Kidney (tissue), 22 donors: ENCODE measurements at places on chromosomes 6 and 20.
A peak's percentile ranks its signal among the peaks of the same experiment; 100 is the strongest.

- DNase-seq, result no peak
Observed at GRCh38 chr6:165742047-165742446, 79.0 kb upstream of the PDE10A start.

- no peak for DNase-seq
Observed at GRCh38 chr6:166364456-166364855, 18.3 kb downstream of the MPC1 start.

- peak; percentile 78 for DNase-seq
Observed at GRCh38 chr6:26187981-26188635, 100.9 kb downstream of the HFE start.

GRCh38 chr20:34089655-34090345, 22.2 kb downstream of the EIF2S2 start:
- no peak for DNase-seq

DNA sequence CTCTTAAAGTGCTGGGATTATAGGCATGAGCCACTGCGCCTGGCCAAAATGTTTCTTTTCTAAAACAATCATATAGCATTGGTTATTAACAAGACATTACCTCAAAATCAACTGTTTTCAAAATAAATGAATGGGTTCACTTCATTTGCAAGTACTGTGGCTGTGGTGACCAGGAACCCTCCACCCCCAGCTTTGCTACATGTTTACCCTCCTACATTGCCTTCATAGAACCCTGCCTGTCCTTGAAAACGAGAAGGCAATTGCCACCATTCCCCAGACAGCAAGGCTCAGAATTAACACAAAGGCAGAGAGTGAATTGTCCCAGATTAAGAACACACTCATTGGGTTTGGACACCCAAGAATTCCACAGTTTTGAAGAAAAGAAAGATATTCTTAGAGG, 116.6 kb upstream of the LGSN start:
- no peak for DNase-seq

- no peak for DNase-seq
Observed at GRCh38 chr20:44360221-44360620, 4.7 kb downstream of the HNF4A start.

DNA sequence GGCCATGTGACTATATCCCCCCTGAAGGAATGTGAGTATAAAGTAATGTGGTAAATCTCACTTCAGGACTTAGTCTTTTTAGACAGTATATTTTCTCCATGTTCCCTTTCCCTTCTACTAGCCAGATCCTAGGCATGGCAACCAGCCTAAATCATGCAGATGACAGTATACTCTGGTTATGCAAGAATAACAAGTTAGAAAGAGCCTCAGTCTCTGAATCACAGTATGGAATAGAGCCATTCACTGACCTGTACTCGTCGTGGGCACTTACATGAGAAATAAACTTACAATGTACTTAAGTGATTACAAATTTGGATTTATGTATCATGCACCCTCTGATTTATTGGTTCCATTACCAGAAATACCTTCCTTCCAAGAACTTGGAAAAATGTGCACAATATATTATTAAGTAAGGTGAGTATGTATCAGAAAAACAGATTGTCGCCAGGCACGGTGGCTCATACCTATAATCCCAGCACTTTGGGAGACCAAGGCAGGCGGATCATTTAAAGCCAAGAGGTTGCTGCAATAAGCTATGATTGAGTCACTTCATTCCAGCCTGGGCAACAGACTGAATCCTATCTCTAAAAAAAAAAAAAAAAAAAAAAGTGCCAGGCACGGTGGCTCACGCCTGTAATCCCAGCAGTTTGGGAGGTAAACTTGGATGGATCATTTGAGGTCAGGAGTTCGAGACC, 25.1 kb upstream of the FAM8A1 start:
- no peak for DNase-seq

GRCh38 chr6:56526860-56527544, 115.7 kb downstream of the DST start:
- no peak for DNase-seq

GRCh38 chr20:21047981-21048380, 58.2 kb downstream of the LINC00237 start:
- no peak for DNase-seq

- no peak for DNase-seq
Observed at GRCh38 chr6:166304106-166304505, 4.1 kb downstream of the PRR18 start.

DNA sequence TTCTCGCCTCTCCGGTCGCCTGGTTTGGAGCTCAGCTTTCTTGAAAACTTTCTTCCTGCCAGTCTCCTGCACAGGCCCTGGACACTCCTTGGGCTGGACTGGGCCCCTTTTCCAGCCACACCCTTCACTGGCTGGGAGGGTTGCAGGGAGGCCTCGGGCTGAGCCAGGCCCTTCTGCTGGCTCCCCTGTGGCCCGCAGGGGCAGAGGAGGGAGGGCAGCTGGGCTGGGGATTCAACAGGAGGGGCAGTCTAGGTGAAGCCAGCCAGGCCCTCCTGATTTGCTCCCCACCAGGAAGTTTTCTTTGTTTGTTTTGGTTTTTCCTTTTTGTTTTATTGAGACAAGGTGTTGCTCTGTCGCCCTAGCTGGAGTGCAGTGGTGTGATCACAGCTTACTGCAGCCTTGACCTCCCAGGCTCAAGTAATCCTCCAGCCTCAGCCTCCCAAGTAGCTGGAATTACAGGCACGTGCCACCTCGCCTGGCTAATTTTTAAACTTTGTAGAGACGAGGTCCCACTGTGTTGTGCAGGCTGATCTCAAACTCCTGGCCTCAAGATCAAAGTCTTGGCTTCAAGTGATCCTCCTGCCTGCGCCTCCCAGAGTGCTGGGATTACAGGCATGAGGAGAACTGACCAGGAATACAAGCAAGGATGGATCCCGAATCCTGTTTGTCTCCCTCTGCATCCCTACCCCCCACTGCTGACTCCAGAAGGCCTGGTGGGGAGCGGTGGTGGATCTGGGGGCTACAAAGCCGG, 23.5 kb upstream of the CDH22 start:
- no peak for DNase-seq

DNA sequence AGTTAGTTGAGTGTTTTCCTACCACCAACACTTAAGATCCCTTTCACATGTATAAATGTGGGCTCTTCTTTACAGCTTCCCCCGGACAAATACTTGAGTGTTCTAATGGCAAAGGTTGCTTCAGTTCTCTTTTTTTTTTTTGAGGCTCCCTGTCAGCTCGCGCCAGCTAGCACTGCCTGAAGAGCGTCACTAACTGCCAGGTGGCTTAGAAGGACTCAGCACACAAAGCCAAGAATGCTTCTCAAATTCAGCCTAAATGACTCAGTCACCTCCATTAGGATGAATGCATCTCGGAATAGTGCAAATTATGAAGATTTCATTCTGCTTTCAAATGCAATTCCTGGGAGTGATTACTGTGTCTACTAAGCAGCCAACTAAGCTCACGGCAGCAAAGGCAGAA, 150.7 kb upstream of the BTBD3 start:
- no peak for DNase-seq

DNA sequence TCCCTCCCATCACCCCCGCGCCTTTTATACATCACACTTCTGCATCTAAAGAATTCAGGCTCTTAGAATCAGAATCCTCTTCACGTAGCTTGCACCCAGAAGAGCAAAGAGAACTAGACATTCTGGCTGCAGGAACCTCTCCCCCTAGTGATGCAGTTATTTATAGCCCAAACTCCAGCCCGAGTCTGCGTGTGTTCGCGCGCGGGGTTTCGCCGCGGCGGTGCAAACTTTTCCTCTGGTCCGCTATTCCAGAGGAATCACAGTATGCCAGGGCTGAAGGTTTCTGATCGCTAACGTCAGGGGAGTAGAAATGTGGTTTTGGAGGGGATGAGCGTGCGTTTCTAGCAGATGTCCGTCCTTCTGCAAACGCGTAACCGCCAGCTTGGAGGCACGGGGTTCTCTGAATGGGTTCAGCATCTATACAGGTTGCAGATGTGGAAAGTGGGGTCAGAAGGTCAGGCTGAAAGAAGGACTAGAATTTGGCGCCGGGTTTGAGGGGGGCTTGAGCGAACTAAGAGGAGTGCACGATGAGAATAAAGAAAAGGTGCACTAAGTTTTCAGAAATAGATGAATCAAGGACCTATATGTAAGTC, 1.8 kb downstream of the EPHA7 start:
- peak; percentile 56 for DNase-seq

DNA sequence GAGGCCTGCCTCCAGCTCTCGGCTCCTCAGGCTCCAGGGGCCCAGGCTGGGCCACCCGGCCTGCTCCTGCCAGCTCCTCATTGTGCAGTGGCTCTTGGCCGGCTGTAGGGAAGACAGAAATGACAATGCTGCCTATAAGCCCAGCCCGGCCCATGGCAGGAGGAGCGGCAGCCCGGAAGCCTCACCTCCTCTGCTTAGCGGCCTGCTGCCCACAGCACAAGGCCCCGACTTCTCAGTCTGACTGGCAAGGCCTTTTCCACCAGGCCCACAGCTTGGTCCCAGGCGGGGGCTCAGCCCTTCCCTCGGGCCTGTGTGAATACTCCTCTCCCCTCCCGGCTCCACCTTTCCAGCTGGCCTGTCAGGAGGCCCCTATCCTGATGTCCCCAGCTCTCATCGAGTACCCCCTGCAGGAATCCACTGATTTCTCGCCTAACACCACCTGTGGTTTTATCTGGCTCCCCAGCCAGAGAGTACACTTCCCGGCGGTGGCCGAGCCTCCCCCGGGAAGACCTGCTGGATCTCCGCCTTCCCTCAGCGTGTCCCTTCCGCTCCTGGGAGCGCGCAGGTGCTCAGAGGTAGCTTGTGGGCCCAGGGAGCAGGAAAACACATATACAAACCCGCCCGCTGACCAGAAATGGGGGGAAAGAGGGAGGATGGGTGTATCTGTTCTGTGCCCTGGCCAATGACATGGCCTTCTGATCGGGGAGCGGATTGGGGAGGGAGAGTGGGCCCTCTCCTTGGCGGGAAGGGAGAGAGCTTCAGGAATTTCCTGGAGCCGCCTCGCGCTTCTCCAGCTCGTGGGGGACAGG, 963 bp downstream of the DDRGK1 start:
- DNase-seq, result no peak

- no peak for DNase-seq
Observed at GRCh38 chr6:36649086-36649485, 29.4 kb upstream of the CDKN1A start.

GRCh38 chr6:74253261-74253660, 557.3 kb downstream of the CD109 start:
- DNase-seq, result no peak

DNA sequence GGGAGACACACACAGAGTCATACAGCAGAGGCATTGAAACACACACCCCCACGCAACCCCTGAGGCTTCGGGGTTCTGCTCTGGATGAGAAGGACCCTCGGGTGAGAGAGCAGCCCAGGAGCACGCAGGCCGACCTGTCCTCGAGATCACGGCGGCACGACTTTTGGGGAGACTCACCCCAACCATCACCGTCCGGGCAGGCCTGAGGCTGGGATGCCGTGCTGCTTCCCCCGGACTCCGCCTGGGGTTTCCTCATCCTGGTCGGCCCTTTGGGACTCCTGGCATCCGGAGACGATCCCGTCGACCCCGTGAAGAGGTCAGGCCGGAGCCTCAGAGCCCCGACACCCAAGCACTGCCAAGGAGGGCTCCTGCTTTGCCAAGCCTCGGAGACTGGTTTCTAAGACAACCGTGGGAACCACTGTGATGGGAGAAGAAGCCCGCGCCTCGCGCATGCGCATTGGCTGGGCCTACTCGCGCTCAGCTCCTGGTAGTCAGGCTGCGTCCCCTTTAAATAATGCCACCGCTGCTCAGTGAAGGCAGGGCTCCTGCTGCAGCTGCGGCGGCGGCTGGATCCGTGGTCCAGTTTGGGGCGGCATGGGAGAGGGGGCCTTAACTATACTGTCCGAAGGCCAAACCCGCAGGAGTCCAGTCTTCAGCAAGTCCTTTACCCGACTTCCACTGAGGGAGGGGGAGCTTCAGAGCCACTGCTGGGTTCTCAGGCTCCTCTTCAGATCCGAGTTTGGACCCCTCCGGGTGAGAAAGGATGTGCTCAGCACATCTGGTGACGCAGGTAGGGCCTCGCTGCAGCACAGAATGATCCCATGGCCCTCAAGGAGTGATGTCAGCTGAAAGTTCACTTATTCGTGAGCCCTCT, 171.4 kb upstream of the ZNF337 start:
- DNase-seq, result peak; percentile 85

- no peak for DNase-seq
Observed at GRCh38 chr6:75428204-75428603, 65.4 kb downstream of the FILIP1 start.

DNA sequence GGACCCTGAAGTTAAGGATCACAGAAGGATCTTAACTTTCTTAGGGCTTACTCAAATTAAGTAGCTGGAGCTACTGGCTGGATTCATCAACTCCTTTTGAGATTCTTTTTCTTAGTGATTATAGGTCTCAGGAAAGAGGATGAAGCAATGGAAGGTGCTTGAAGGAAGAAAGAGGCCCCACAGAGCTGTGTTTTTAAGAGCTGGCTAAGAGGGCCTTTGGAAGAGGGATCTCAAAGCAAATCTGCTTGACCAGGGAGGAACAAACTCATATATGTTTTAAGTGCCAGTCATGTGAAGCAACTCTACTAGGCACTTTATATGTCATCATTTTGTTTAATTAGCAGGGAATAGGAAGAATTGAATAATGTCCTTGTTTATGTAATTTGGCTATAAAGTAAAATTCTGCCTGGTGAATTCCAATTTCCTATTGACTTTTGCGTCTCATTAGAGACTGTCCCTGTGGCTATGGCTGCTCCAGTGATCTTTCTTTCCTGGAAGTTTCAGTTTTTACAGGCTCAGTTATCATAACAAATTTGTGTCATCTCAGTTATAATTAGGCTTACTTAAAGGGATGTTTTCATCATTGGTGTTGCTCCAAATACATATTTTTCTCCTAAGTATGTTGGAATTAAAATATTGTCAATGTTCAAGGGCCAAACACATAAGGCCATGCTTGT, 222.8 kb upstream of the CITED2 start:
- no peak for DNase-seq

DNA sequence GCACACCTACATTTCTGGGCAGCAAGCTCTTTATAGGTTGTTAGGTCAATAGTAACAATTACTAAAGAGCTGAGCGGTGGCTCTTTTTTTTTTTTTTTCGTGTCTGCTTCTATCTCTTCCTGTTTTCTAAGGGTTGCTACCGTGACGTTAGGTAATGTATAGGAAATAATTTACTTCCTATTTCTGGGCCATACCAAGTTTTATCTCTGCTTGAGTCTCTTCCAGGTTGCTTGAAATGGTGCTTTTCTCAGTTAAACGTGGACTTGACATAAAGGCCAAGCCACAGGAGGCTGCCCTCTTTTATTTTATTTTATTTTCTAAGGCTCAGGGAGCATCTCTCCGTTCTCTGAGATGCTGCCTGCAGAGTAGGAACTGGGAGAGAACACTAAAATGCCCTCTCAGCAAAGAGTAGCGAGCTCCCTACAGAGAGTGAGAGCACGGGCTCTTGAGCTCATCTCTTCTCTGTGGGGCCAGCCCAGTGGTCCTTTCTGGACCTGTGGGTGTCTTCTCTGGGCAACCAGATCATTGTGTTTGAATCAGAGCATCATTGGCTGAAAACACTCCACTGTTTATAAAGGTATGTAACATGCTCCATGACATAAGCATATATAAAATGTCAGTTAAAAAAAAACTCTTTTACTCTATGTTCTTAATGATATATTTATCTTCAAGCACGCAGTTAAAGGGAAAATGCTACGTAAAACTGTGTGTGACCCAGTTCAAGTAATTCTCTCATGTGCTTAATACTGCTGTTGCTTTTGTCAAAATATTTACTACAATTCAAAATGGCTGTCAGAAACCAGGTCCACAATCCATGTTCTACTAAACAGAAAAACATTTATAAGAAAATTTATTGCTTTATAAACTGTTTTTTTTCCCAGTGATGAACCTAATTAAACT, at the start of gene ZNF831:
Gene ZNF831, plus strand, starts transcription at position 191 of the 900 bp plus-strand sequence. CDS start 27,199 bp downstream, outside the sequence.
- no peak for DNase-seq

- DNase-seq, result no peak
Observed at GRCh38 chr6:17621003-17621402, 20.9 kb downstream of the FAM8A1 start.
